Stimulated activated CD4-positive, alpha-beta T cell treated with anti-CD3 and anti-CD28 coated beads, Interleukin-15, amount 100 ng/mL, for 1 hour (primary cell): ENCODE measurements at places on chromosomes 2 and 18.

GRCh38 chr2:100783987-100784386 is 36.0 kb upstream of the NPAS2 start:
- DNase-seq = no peak

- no peak for DNase-seq
Measured at GRCh38 chr2:142061733-142062132, 69.1 kb downstream of the LRP1B start.

DNA sequence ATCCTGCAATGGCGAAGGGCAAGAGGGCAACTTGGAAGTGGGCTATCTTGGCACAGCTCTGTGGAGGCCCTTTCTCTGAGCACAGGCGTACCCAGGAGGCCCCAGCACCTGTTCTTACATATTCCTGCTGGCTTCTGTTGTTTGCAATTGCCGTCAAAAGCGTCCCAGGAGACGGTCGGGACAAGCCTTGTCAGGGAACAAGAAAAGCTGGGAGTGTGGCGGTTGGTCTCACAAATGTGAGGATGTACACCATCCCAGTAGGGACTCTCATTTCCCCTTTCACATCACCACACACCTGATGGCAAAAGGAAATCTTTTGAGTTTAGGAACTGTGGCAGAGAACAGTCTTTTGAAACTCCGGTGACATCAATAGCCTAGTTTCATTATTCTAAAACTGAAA is 94.7 kb upstream of the EFEMP1 start:
- no peak for DNase-seq

DNA sequence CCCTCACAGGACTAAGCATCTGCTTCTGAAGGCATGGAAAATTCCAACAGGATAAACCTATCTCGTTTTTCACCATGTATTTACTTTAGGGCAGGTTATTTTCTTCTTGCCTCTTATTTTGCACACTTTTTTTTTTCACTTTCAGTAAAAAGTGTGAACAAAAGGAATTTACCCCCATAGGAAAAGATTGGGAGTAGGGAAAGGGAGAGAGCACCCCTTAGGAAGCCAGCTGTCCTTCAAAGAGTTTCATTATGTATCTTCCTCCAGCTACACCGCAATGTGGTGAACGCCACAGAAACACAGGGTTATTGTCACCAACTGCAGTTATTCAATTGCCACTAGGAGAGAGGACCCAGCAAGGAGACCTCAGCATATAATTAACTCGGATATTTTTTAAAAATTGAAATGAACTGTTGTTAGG is 286.2 kb upstream of the VRK2 start:
- DNase-seq = no peak

GRCh38 chr2:198913394-198914152 is 544.2 kb downstream of the SATB2 start:
- DNase-seq = no peak

GRCh38 chr2:85843543-85843942 is 45.2 kb downstream of the ST3GAL5 start:
- peak; percentile 14 for DNase-seq

GRCh38 chr18:25843791-25844190 is 246.6 kb downstream of the SS18 start:
- no peak for DNase-seq

- no peak for DNase-seq
Measured at GRCh38 chr2:228838819-228839218, 432.3 kb downstream of the PID1 start.

DNA sequence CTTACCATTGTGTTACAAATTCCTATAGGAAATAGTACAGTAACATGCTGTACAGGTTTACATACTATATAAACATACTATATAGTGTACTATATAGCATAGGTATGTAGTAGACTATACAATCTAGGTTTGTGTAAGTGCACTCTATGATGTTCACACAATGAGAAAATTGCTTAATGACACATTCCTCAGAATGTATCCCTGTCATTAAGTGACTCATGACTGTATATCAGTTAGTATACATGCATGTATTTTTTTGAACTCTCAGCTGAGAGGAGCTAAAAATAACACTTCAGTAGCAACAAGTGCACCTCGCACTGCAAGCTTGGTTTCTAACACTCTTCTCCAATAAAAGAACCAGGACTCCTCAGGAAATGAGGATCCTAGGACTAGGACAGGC is 19.5 kb upstream of the ASXL3 start:
- no peak for DNase-seq

- DNase-seq = no peak
Measured at GRCh38 chr18:21230436-21230835, 11.6 kb upstream of the GREB1L start.

GRCh38 chr2:234483568-234484251 is 13.2 kb downstream of the ARL4C start:
- DNase-seq = peak; percentile 55

- DNase-seq = no peak
Measured at GRCh38 chr2:73716543-73717250, 20.4 kb downstream of the TPRKB start.

DNA sequence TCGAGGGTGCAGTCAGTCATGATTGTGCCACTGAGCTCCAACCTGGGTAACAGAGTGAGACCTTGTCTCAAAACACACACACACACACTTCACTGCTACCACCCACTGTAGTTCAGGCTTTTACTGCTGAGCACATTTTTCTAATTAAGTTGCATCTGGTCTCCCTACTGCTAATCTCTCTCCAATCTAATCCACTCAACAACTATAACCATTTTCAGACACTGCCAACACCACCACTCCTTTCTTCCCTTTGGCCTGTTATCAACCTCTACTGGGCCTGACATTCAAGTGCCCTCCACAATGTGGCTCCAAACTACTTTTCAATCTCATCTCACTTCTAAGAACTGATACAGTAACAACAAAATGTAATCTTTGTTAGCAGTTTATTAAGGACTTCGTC is 44.8 kb downstream of the RMP24 start:
- no peak for DNase-seq

- DNase-seq = no peak
Measured at GRCh38 chr2:170092436-170093060, 85.4 kb upstream of the MYO3B start.

DNA sequence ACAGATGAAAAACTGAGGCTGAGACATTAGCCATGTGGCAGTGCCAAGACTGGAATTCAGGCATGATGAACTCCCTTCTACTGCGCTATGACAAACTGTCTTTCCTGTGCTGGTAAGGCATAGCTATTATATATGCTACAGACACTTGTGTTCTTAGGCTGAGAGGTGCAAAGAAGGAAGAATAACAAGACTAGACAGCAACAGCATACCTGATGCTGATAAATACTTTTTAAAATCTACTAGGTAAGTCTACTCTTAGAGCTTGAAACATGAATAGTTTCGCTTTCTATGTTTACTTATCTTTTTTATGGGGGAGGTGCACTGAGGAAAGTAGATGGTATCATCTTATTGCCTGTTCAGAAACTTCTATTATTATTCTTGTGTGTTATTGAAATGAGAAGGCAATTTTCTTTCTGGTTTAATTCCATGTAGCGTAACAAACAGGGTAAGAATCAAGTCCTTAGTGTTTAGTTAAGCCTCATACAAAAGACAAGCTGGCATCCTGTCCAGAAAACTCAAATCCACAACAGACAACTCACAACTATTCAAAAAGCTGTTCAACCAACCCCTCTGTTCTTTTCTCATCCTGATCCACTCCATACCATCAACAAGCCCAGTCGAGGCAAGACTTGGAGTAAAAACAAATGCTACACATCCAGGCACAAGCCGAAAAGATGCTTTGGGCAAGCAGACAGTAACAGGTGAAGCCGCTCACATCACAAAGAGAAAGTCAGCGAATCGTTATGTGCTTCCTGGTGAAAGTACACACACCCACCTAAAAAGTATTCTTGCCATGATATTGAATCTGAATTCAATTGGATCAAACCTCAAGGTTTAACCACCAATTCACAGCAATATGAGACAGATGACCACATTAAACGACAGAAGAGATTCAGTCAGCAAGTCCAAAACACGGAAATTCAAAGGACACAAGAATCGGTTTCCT is 1.5 kb downstream of the TTC32 start:
- DNase-seq = no peak

DNA sequence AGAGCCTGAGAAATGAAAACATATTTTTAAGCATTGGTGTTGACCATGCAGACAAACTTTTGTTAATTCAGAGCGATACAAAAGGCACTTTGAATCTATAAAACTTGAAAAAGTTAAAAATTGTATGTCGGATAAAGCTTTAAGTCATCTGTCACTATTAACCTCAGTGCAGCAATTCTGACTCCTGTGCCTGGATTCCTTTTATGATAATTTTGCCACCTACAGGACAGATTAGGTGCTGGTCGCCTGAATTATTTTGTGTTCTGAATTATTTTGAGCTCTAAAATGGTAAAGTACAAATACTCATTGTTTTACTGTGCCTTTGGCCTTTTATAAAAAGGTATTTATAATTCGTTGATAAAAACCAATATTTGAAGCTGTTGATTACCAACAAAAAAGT is 19.4 kb upstream of the RNF138 start:
- DNase-seq = no peak

DNA sequence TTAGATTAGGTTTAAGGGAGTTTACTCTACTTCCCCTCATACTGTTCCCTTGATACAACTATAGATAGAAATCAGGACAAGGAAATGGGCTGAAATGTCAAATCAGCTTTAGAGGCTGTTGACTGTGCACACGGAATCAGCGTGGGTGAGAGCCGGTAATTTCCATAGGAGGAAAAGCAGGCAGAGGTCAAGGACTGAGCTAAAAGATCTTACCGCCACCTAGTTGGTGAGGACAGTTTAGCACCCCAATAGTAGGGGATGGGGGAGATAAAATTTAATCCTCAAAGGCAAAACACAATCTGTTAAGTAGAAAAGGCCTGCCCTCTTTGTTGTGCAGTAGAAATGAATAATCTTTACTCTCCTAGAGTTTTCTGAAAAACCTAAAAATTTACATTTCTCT is 1154.5 kb upstream of the CHAC2 start:
- no peak for DNase-seq

GRCh38 chr2:67322353-67323001 is 74.7 kb upstream of the ETAA1 start:
- no peak for DNase-seq

- DNase-seq = no peak
Measured at GRCh38 chr2:25709349-25709748, 36.0 kb upstream of the DTNB start.

GRCh38 chr2:74100254-74101216 is 47.2 kb downstream of the BOLA3 start:
- DNase-seq = no peak

DNA sequence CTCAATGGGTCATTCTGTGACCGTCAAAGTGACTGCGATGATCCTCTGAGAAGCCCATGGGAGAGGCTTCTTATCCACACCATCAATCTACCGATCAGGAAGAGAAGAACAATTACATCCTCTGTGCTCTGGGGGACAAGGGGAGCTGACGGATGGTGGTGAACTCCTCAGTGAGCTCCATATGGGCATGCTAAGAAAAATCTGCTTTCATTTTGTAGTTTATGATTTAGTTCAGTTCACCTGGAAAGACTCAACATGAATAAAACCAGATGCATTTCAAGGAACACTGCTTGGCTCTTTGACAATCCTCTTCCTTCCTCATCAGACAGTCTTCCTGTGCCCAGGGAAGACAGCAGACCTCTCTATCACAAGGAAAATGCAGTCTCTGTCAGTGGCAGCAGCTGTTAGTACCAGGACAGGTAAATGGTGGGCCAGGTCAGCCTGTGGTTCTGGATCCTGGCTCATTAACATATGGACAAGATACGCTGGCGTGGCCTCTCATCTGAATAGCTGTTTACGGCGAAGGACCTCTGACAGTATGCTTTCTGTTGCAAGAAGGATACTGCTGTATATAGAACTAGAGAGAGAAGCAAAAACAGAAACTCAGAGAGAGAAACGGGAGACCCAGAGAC is 176.9 kb downstream of the BCL2 start:
- DNase-seq = no peak

GRCh38 chr18:70146174-70146573 is 59.3 kb downstream of the RTTN start:
- DNase-seq = no peak

DNA sequence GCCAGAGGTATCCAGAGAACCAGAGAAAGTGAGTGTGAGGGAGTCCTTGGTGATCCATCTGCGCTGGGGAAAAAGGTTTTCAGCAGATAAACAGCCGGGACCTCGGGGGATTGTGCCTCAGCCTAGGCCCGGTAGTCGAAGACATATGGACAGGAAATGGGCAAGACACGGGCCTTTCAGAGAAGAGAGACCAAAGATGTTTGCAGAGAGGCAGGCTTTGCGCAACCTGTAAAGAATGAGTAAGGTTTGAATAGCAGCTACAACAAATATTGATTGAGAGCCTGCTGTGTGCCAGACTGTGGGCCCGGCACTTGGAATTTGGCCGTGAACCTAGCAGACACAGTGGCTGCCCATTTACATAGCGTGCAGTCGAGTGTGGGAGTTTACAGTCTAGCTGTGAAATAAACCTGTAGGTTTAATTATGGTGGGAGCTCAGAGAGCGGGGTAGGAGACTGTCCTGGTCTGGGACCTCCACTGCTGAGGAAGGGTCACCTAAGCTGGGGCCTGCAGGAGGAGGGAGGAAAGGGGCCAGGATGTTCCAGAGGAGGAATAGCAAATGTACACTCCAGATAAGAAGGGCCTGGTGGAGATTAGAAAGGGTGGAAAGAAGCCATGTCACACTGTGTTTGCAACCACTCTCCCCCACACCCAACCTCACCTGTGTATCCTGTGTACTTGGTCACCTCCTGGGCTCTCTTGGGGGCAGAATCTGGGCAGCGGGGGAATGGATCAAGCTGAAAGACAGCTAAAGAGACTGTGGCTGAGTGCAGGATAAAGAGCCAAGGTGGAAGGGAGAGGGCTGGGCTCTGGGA is 3.0 kb downstream of the SH2D6 start:
- no peak for DNase-seq

DNA sequence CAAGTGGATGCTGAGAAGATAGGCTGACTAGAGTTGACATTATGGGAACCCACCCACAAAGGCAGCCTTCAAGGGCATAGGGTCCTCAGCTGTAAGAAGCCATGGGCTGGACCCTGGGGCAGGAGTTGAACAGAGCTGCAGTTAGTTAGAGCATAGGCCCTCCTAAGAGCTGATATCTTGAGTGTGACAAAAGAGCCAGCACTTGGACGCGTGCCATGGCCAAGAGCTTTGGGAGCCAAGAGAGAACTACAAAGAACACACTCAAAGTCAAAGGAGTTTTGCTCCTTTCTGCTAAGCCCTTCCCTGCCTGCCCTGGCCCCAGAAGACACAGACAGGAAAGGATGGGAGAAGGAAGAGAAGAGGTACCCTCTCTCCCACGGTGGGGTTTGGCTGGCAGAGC is 29.9 kb upstream of the AGAP1 start:
- DNase-seq = no peak

- no peak for DNase-seq
Measured at GRCh38 chr2:30677861-30678385, 129.3 kb downstream of the CAPN13 start.

- DNase-seq = no peak
Measured at GRCh38 chr2:55014962-55015939, 35.0 kb downstream of the RTN4 start.

- peak; percentile 62 for DNase-seq
Measured at GRCh38 chr18:24397694-24398368, at the start of gene OSBPL1A. OSBPL1A (minus strand) TSS chr18:24397824; CDS start chr18:24377533, 20,291 bp downstream.

- no peak for DNase-seq
Measured at GRCh38 chr18:79478484-79479115, 82.9 kb downstream of the NFATC1 start.
